ENCODE measurements at places on chromosomes 16 and 17.

GRCh38 chr16:58332997-58333700 lies 38.3 kb upstream of the PRSS54 start:
- no peak for DNase-seq

DNA sequence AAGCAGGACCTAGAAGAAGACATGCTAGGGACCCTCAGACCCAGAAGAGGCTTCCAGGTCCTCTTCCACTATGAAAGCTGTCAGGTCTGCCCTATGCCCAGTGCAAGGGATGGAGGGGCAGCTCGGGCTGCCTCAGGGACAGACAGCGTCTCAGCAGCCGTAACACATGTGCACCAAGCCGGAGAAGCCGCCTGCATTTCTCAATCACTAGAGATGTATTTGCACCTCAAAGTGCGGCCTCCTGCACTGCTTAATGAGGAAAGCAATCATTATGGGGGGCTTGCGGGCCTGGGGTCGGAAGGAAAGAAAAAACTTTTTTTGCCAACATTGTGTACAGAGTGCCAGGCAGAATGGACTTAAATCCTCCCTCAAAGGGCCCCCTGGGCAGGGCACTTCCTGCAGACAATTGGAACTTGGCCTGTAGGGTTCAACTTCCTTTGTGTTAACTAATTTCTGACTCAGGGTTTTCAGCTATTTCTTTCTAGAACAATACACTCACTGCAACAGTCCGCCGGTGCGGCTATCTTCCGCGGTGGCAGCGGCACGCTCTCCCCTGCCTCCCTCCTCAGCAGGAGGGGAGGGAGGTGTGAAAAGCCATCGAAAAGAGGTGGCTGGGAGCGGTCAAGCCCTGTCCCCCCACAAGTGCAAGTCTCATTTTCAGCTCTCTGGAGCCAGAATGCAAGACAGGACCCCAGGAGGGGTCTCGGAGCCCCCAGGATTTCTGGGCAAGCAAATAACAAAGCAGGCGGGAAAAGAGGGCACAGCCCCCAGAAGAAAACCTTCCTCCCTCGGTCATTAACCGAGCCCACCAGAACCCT lies 101.2 kb downstream of the ZNF423 start:
- no peak for DNase-seq

DNA sequence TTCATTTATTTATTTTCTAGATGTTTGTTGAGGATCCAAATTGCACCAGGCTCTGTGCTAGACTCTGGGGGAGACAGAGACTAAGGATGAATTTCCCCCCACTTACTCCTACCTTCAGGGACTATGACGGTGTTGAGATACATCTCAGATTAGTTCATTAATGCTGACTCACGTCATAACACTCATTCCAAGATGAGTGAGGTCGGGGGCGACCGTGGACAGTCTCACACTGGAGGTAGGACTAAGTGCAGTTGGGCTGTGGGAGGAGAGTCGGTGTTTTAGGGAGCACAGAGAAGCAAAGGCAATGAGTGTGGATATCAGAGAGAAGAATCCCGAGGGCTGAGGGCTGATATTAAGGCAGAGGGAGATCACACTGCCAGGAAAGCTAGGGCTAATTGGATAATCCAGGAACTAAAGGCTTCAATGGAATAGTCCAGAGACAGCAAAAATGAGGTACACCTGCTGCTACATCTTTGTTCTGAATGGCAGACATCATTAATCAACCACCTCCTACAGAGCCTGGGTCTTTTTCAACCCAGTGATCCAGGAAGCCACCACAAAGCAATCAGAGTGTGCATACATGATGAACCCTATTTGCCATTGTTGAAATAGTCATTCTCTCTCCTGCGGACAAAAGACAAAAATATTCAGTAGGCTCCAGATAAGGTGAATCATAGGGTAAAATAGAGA lies 38.6 kb upstream of the CACNG4 start:
- no peak for DNase-seq

- DNase-seq = no peak
Measured at GRCh38 chr17:61770752-61771533, 92.4 kb downstream of the BRIP1 start.

- peak; percentile 95 for DNase-seq
Measured at GRCh38 chr16:30052671-30053372, 12.7 kb upstream of the ALDOA start.

GRCh38 chr16:90032674-90033331 lies 13.5 kb upstream of the DBNDD1 start:
- no peak for DNase-seq

DNA sequence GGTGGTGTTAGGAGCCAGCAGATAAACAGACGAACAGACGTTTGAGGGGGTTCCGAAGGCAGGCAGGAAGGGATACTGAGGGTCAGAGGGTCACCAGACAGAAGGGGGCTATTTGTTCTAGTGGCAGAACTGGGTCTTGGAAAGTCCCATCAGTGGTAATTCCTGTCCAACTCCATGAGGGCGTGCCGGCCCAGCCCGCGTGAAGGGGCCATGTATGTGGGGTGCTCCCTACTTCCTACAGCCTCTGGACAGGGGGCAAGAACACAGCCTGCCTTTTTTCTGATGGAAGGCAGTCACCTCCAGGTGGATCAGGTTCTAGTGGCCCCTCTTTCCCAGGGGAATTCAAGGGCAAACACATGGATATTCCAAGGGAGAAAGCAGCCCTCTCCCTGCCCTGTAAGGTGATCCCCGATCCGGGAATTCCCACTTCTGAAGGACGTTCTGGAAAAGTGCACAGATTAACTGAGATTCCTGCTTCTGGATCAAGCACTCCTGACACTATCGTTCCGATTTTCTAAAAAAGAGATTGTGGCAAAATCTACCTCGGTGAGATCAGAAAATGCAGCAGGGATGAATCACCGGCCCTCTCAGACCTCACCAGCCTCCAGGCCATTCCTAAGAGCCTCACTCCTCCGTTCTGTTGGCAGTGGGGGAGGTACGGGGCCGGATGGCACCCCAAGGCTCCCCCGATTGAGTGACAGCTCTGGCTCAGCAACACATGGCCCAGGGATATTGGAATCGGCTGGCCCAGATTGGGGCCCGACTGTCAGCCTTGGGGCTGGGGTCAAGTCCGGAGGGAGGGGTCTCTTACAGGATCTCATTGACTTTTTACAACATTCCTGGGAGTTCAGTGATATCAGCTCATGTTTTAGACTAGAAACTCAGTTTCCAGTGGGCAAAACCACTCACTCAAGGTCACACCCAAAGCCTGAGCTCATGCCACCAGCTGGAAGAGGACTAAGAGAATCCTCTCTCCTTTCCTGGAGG lies 12.4 kb downstream of the STX1B start:
- no peak for DNase-seq

- DNase-seq = no peak
Measured at GRCh38 chr17:83010206-83011200, 68.9 kb upstream of the METRNL start.

GRCh38 chr16:12637002-12637401 lies 166.7 kb downstream of the CPPED1 start:
- no peak for DNase-seq

- no peak for DNase-seq
Measured at GRCh38 chr16:48501516-48502377, 108.2 kb downstream of the N4BP1 start.

DNA sequence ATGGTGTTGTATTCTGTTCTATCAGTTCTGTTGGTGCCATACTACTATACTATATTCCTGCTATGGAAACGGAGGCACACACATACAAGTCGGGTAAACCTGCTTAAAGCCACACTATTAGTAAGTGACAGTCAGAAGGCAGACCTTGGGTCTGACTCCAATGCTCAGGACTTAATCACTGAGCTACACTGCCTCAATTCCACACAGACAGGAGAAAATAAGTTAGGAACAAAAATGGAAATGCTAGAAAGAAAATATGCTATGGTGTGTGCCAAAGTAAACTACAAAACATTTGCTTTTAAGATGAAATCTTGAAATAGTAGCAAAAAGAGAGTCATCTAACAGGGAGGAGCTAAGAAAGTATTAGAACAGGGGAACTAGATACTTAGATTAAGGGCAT lies 48.1 kb downstream of the MYO1D start:
- DNase-seq = no peak

- DNase-seq = no peak
Measured at GRCh38 chr16:72649254-72649944, 398.5 kb downstream of the ZFHX3 start.

DNA sequence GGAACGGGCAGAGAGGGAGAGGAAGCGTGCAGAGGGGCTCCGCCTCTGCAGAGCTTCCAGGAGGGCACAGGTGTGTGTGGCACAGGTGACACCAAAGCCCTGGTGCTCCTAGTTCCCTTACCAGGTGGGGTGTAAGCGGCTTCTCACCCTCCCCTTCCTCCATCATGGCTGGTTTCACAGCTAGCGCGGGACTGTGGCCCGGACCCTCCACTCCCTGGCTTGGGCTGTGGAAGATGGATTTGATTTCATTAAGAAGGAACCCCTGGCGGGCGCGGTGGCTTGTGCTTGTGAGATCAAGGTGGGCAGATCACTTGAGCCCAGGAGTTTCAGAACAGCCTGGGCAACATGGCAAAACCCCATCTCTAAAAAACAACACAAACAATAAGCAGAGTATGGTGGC lies 241.2 kb upstream of the GSE1 start:
- no peak for DNase-seq

DNA sequence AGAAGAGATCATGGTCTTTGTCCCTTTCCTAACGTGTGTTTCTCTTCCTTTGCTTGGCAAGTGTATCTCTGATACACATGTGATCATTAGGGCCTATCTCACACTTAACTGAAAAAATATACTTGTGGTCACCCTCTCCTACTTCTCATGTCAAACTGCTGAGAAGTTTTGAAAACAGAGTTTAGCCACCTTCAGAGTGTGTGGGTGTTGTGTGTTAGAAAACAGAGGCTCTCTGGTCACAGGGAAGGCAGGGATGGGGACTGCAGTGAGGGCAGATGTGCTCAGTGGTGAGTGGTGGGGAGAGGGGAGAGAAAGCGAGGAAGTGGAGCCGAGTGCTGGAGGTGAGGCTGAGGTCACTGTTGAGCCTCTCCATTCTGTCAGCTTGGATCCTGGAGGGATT lies 29.4 kb downstream of the GRB7 start:
- no peak for DNase-seq

DNA sequence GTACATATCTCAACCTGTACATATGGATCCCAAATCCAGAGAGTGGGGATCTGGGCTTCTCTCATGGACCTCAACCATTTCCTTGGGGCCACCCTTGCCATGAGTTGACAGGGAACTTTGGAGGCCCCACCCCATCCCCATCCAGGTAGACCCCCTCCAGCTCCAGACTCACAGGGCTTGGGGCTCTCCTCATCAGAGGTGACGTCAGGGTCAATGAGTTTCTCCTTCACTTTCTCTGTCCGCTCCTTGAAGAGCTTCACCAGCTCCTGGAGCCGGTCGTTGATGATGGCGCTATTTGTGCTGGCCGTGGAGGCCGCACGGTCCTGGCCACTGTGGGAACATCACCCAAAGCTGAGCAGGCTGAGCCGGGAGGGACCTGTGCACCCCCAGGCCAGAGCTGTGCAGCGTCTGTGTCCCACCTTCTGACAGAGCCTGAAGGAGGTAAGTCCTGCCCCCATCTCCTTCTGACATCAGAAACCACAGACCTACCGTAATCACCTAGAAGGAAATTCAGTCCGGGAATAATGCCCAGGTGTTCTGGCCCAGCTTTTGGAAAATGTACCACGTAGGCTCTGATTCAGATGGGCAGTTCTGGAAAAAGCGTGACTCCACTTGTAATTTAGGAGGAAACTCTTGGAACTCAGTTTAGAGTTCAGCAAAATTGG lies 50.6 kb downstream of the CNGB1 start:
- DNase-seq = peak; percentile 62

DNA sequence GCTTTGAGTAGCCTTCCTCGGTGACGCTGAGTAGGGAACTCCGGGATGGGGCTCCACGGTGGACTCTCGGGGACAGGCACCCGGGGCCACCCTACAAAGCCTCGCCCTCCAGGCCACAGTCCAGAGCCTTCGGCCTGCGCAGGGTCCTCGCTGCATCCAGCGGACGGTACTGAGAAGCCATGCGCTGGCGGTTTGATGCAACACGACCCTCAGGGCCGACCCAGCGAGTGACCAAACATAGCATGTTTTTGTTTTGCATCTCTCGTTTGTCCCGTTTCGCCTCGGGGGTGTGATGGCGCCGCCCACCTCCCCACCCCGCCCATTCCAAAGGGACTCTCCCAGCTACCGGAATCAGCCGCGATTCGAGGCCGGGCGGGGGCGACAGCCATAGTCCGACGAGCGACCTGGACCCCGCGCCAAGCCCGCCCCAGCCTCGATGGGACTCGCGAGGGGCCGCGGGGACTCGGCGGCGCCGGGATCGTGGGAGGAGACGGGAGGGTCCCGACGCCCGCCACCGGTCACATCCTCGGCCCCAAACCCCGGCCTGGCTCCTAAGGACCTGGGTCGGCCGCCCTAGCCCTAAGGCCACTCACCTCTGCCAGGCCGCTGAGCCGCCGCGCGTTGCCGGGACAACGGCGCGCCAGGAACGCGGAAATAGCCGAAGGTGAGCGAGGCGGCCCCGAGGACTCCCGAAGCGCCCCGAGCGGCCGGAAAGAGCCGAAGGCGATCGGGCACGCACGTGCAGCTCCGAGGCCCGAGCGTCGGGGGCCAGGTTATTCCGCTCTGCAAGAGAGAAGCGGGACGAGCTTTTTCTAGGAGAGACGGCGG lies 1.6 kb downstream of the IFT140 start:
- DNase-seq = peak; percentile 92

DNA sequence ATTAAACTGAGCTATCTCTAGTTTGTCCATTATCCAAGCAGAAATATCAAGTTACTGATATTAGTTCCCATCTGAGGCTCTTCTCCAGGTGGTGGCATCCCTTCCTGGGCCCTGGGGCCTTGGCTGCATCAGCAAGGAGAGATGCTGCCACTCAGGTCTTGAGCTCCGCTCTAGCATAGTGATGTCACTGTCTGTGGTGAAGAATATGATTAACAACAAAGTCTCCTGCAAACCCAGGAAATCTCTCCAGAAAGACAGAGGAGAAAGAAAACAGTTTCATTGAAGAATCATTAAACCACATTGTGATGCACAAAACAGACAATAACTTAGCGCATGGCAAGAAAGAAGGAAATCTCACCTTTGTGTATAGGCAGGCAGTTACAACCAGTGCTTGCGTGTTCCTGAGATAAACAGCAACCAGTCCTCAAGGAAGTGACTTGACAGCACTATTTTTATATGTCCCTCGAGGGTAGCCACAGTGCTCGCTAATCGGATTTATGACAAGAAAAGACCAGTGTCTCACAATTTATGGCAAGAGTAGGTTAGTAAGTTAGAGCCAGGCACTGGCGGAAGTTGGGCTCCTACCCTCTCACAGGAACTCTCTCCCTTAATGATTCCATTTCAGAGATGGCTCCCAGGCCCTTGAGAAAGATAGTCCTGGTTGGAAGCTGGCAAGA lies 151.1 kb downstream of the AHSP start:
- DNase-seq = no peak

DNA sequence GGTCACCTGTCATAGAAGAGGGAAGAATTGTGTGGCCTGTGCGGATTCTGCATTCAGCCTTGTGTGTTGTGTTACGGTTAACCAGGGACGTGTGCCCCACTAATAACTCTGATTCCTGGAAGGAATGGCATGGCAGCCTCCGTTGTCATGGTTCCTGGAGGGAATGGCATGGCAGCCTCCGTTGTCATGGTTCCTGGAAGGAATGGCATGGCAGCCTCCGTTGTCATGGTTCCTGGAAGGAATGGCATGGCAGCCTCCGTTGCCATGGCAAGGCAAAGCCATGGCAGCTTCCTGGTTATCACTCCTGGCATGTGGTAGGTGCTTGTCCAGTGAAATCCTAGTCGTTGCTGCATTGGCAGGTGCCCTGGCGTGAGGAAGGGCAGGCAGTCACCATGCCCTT lies 8.9 kb downstream of the SPG7 start:
- DNase-seq = no peak

Data from left hindlimb (tissue), 1 donor.